ENCODE measurements at places on chromosomes 6 and 20. TPM values are rescaled to one million over a fixed set of nuclear protein-coding genes. Genes with fewer than 3 reads are reported as not detected.

The SFTA2 gene
- total RNA-seq = not detected

The GRM4 gene
- total RNA-seq = 3.7 TPM

The HLA-DQB1 gene
- not detected for total RNA-seq

The GHRH gene
- total RNA-seq = not detected

The BANF2 gene
- total RNA-seq = not detected

The RAET1G gene
- total RNA-seq = 0.25 TPM

The MYBL2 gene
- total RNA-seq = 0.98 TPM

The HS3ST5 gene
- total RNA-seq = 17.2 TPM

The ABHD12 gene
- total RNA-seq = 25.1 TPM

The IRF4 gene
- total RNA-seq = under 0.01 TPM

The TRIM15 gene
- not detected for total RNA-seq

The FILIP1 gene
- 1.5 TPM for total RNA-seq

The SEMG2 gene
- total RNA-seq = not detected

The SYTL3 gene
- total RNA-seq = 3.0 TPM

The PRND gene
- 0.25 TPM for total RNA-seq

The FANCE gene
- 8.9 TPM for total RNA-seq

The RBBP9 gene
- total RNA-seq = 21.4 TPM

The MAK gene
- total RNA-seq = 0.49 TPM

The MYCT1 gene
- total RNA-seq = 3.0 TPM

Data from temporal lobe (tissue), 4 donors.